ENCODE measurements at places on chromosomes 12 and 14.

DNA sequence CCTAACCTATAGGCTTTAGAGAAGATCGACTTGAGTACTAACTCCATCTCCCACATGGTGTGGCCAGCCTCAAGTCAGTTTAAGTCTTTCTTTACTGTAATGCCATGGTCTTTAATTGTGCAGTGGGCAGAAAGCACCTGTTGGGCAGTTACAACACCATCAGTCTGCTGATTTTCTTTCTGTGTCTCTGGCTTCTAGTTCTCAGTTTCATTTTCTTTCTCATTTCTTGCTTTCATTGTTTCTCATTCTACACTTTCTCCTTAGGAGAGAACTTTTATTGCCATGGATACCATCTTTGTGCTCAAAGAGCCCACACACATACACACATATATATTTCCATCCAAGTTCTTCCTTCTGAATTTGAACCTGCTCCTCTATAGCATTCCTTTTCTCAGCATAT is 96.1 kb upstream of the SLC16A7 start:
- DNase-seq, result no peak

GRCh38 chr12:105729181-105729771 is 398.8 kb downstream of the C12orf75 start:
- DNase-seq, result no peak

GRCh38 chr12:61009192-61009591 is 1251.0 kb upstream of the USP15 start:
- DNase-seq, result no peak

DNA sequence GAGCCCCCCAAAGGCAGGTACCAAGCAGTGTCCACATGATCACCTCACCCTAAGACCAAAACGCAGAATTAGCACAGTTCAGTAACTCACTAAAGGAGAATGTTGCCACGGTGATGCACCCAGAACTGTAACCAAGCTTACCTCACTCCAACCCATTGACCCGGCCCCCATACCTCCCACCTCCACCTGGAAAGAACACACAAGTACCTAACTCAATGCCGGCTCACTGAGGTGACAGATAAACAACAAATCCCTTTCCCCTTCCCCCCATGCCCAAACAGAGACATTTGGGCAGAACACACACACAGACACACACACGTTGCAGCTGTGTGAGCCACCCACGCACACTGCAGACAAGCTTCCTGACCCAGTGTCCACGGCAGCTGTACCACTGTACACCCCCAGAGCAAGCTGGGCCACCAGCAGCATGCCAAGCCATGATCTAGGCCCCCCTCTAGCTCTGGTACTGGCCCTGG is 1.3 kb downstream of the RAPGEF3 start:
- no peak for DNase-seq

DNA sequence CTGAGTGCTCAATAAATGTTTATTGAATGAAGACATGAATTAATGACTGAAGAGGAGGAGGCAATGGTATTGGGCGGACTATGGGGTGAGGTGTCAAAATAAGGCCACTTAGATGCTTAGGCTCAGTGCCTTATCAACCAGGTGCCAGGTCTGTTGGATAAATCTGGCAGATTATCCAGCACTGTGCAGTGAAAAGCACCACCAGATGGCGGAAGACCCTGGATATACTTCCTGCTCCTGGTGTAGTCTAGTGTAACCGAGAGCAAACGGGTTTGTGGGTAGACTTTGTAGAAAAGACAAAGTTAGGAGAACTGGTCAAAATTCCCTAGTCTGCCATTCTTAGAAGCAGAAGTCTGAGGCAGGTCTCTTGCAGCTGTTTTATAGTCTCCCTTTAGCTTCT is 306.3 kb downstream of the ATP23 start:
- no peak for DNase-seq

GRCh38 chr12:131471271-131471905 is 239.5 kb upstream of the SFSWAP start:
- no peak for DNase-seq

GRCh38 chr12:80364056-80364455 is 80.0 kb upstream of the PTPRQ start:
- peak; percentile 17 for DNase-seq

DNA sequence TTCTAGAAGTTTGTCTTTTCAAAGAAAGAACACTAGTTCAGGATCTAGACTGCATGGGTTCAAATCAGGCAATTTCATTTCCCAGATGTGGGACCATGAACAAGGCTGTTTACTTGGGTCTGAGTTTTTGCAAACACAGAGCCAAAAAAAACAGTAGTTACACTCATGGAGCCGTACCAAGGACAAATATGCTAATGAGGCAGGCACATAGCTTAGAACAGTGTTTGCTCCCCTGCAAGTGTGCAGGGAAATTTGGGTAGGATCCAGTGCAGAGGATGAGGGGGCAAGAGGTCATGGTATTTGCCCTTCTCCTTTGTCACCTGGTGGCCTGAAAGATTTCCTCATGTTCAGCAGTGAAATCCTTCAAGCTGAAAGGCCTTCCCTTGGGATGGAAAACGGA is 860.4 kb downstream of the VRK1 start:
- no peak for DNase-seq

GRCh38 chr14:79997509-79998208 is 213.6 kb downstream of the DIO2 start:
- DNase-seq, result no peak

- no peak for DNase-seq
Observed at GRCh38 chr12:118842866-118843265, 138.5 kb upstream of the SRRM4 start.
